Esophagus muscularis mucosa (tissue), 4 donors: ENCODE measurements at places on chromosomes 4 and X. TPM values are rescaled to one million over a fixed set of nuclear protein-coding genes. Genes with fewer than 3 reads are reported as not detected.

The CCKAR gene
- total RNA-seq, result 1.2 TPM

- H3K27ac ChIP-seq, result no peak overlapping the region
- H3K4me3 ChIP-seq, result no peak overlapping the region
- DNase-seq, result no peak
- H3K4me1 ChIP-seq, result no peaks in the 10 kb centered on the region
These were observed 32.3 kb downstream of the SUPT20HL1 start for GRCh38 chrX:24392709-24393108.

GRCh38 chrX:3184176-3184930 is 143.1 kb downstream of the ARSF start:
- peak overlapping the region; percentile 53 for H3K27ac ChIP-seq
- H3K4me3 ChIP-seq, result no peak overlapping the region
- H3K27me3 ChIP-seq, result no peaks in the 10 kb centered on the region
- no peak for DNase-seq

- H3K4me3 ChIP-seq, result no peak overlapping the region
- no peak for DNase-seq
- H3K4me1 ChIP-seq, result no peaks in the 10 kb centered on the region
- H3K36me3 ChIP-seq, result no peaks in the 10 kb centered on the region
- no peak overlapping the region for H3K27ac ChIP-seq
- no peaks in the 10 kb centered on the region for H3K27me3 ChIP-seq
These were observed 4.9 kb upstream of the TLR8 start for GRCh38 chrX:12901486-12901885.

The GPR50 gene
- total RNA-seq, result not detected

The AWAT2 gene
- not detected for total RNA-seq

GRCh38 chrX:20668550-20668949 is 401.8 kb upstream of the RPS6KA3 start:
- no peak overlapping the region for H3K27ac ChIP-seq
- DNase-seq, result no peak
- H3K27me3 ChIP-seq, result no peaks in the 10 kb centered on the region
- no peak overlapping the region for H3K4me3 ChIP-seq
- H3K4me1 ChIP-seq, result no peaks in the 10 kb centered on the region
- no peaks in the 10 kb centered on the region for H3K36me3 ChIP-seq

The MOB1B gene
- 17.9 TPM for total RNA-seq

- H3K27ac ChIP-seq, result no peak overlapping the region
- no peak overlapping the region for H3K4me3 ChIP-seq
- no peaks in the 10 kb centered on the region for H3K27me3 ChIP-seq
These were observed 726.7 kb downstream of the C4orf33 start for GRCh38 chr4:129822701-129823100.

The F9 gene
- not detected for total RNA-seq

The TMEM154 gene
- total RNA-seq, result 1.1 TPM

DNA sequence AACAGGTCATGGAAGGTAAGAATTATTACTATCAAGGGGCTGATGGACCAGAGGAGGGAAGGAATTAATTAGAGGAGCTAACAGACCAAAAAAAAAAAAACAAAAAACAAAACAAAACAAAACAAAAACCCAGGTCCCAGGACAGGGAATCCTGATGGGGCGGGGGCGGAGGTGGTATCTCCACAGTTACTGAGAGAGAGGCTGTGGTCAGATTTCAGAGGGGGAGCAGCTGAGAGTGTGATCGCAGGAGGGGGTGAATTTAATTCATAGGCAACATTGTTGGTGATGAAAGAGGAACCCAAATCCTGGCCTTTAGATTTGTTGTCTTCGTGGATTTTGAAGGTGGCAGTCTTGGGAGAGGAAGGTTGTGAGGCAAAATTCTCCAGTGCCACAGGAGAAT is 389.4 kb downstream of the UNC5C start:
- no peak overlapping the region for H3K27ac ChIP-seq
- no peak overlapping the region for H3K4me3 ChIP-seq
- no peaks in the 10 kb centered on the region for H3K4me1 ChIP-seq
- no peaks in the 10 kb centered on the region for H3K27me3 ChIP-seq

DNA sequence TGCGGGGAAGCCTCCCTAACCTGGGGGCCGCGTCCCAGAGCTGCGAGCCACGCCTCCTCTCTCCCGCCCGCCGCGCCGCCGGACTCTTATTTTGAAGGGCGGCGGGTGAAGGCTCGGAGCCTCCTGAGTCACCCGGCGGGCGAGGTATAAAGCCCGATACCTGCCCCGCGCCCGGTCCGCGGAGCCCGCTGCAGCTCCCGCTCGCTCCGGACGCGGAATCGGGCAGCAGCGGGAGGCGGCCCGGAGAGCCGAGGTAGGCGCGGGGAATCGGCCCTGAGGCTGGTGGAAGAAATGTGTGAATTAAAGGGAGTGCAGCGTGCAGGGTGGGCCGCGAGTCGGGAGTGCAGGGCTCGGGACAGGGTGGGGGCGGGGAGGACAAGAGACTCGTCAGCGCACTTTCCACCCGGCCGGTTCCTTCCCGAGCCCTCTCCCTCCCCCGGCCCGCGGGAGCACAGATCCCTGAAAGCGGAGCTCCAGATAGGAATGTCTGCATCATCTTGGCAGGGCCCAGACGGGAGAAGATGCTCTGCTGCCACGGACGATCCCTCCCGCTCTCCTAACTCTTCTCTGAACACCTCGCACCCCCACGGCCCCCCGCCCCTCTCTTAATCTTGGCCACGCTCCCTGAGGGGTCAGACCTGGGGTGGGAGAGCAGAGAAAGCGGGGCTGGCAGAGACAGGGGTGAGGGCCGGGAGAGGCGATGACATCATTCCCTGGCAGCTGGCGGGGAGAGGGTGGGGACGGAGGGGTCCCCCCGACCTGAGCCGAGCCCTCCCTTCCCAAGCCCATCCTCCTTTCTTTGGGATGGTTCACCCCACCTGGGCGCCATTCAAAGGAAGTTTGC is 177.9 kb downstream of the CBR4 start:
- no peaks in the 10 kb centered on the region for H3K36me3 ChIP-seq
- peak; percentile 95 for DNase-seq
- H3K27me3 ChIP-seq, result no peaks in the 10 kb centered on the region
- peak overlapping the region; percentile 89 for H3K4me3 ChIP-seq
- H3K4me1 ChIP-seq, result peaks cover 25% of the 10 kb centered on the region

The ADH1B gene
- 669 TPM for total RNA-seq

DNA sequence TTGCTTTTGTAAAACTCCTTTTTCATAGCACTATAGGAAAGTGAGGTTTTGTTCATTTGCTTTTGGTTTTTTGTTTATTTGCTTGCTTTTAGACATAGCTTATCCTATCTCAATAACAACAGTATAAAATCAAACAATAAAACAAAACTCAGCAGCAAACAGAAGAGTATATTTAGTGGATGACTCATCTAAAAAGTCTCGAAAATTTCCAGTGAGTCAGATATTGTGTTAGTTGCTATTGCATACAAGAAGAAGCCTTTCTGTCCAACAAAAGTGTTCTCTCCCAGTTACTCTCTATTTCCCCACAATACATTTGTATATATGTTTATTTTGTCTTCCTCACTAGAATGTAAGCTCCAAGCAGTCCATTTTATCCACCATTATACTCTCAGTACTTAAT is 36.0 kb upstream of the NPNT start:
- no peaks in the 10 kb centered on the region for H3K27me3 ChIP-seq
- no peak for DNase-seq
- no peaks in the 10 kb centered on the region for H3K36me3 ChIP-seq
- H3K27ac ChIP-seq, result no peak overlapping the region

The HAND2 gene
- 163 TPM for total RNA-seq

The ZAR1 gene
- total RNA-seq, result not detected

- no peak for DNase-seq
- peak overlapping the region; percentile 21 for H3K27ac ChIP-seq
- no peaks in the 10 kb centered on the region for H3K36me3 ChIP-seq
- peaks cover 7% of the 10 kb centered on the region for H3K4me1 ChIP-seq
These were observed 174.5 kb downstream of the SMIM20 start for GRCh38 chr4:26088433-26088928.

DNA sequence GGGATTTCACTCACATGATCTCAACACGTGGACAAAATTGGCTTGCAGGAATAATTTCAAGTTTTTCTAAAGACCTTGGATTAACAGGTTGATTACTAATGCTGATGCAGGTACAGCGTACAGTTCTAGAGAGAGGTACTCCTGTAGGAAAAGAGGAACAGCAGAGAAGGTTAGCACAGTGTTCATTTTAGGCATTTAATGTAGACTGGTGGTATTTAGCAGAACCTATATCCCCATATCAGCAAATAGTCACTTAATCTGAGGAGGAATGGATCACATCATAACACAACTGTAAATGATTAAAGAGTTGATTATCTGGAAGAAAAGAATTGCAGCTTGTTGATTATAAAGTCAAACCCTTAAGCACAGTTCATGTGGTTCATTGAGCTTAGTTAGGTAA is 620 bp downstream of the CXCL10 start:
- H3K4me1 ChIP-seq, result no peaks in the 10 kb centered on the region
- no peaks in the 10 kb centered on the region for H3K27me3 ChIP-seq
- H3K36me3 ChIP-seq, result no peaks in the 10 kb centered on the region
- no peak for DNase-seq
- no peak overlapping the region for H3K4me3 ChIP-seq

- no peak overlapping the region for H3K27ac ChIP-seq
- no peaks in the 10 kb centered on the region for H3K36me3 ChIP-seq
- no peaks in the 10 kb centered on the region for H3K27me3 ChIP-seq
These were observed 27.7 kb downstream of the NHSL2 start for GRCh38 chrX:71938371-71938770.

The GRPEL1 gene
- total RNA-seq, result 25.1 TPM

The TGIF2LX gene
- total RNA-seq, result not detected

GRCh38 chr4:125994024-125994423 is 679.3 kb downstream of the FAT4 start:
- peaks cover 12% of the 10 kb centered on the region for H3K4me1 ChIP-seq
- H3K27me3 ChIP-seq, result no peaks in the 10 kb centered on the region
- no peak for DNase-seq
- no peak overlapping the region for H3K4me3 ChIP-seq
- no peak overlapping the region for H3K27ac ChIP-seq

DNA sequence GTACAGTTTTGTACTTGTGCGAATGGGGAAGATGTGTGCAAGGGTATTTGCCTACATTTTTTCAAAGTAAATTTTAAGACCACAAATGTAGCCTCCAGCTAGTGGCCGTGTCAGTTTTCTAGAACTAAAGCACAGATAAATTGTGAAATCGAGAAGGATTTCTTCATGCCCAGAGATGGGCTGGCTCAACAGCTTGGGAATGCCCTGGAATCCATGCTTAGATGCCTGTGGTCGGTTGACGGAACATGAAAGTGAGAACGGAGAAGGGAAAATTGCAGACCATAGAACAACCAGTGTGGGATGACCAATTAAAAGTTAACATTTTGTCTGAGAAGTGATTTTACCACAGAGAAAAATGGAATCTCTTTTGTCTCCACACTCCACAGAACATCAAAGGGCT is 73.2 kb upstream of the VCX2 start:
- no peak overlapping the region for H3K27ac ChIP-seq
- no peak overlapping the region for H3K4me3 ChIP-seq
- H3K27me3 ChIP-seq, result no peaks in the 10 kb centered on the region
- H3K36me3 ChIP-seq, result no peaks in the 10 kb centered on the region
- H3K4me1 ChIP-seq, result peaks cover 9% of the 10 kb centered on the region

The PFKFB1 gene
- not detected for total RNA-seq

DNA sequence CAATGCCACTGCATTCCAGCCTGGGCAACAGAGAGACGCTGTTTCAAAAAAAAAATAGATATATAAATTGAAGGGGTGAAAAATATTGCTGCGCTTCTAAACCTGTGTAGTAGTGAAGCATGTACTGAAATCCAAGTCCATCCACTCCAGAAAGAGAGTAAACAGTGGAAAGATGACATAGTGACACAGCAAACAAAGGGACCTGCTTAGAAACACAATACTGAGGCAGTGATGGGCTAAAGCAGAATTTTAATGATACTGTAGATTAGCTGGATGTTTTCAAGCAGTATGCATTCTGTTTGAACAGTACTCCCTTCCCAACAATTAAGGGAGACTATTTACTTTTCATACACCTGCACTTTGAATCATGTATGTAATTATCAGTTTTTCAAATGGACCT is 42.5 kb downstream of the TFDP3 start:
- no peak for DNase-seq
- H3K27ac ChIP-seq, result no peak overlapping the region
- H3K4me1 ChIP-seq, result peaks cover 3% of the 10 kb centered on the region
- no peak overlapping the region for H3K4me3 ChIP-seq
- no peaks in the 10 kb centered on the region for H3K36me3 ChIP-seq
